Coronary artery (tissue), 2 donors: ENCODE measurements at places on chromosomes 11 and 22.

DNA sequence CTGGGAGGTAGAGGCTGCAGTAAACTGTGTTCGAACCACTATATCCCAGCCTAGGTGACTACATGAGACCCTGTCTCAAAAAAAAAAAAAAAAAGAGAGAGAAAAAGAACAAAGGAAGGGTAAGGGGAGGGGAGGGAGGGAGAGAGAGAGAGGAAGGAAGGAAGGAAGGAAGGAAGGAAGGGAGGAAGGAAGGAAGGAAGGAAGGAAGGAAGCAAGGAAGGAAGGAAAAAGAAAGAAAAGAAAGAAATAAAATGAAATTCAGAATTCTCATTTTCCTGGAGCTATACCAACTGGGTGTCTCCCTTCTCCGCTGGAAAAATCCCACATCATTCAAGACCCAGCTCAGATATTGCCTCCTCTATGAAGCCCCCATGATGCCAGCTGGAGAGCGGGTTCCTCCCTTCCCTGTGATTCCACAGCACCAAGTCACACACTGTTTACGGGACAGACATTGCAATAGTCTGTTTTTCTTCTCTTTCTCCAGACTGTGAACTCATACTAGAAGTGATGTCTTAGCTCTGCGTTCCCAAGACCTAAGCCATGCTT lies 3.0 kb upstream of the PPFIA1 start:
- no peak for DNase-seq

DNA sequence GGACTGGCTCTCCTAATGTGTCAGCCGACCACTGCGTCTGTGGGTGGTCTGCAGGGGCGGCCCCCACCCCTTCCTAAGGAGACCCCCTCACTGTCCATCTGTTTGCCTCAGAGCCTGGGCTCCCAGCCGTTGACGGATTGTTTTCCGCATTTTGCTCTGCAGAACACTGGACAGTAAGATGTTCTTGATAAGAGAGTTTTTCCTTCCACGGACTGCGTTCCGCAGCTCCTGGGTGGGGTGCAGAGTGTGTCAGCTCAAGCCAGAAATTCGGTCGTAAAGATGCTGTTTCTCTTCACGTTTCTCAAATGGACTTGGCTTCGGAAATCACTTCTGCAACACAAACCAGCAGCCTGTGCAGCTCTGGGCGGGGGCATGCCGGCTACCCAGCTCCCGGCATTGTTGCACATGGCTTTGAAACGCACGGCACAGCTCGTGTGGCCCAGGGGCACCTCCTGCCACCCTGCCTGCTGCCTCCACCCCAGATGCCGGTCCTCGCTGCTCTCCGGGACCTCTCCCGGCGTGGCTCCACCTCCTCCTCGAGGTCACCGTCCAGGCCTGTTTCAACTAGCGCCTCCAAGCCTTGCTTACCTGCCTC lies 2.9 kb upstream of the MRGPRG start:
- peak; percentile 28 for DNase-seq

GRCh38 chr11:111549196-111549868 lies 8.8 kb downstream of the LAYN start:
- DNase-seq: no peak

DNA sequence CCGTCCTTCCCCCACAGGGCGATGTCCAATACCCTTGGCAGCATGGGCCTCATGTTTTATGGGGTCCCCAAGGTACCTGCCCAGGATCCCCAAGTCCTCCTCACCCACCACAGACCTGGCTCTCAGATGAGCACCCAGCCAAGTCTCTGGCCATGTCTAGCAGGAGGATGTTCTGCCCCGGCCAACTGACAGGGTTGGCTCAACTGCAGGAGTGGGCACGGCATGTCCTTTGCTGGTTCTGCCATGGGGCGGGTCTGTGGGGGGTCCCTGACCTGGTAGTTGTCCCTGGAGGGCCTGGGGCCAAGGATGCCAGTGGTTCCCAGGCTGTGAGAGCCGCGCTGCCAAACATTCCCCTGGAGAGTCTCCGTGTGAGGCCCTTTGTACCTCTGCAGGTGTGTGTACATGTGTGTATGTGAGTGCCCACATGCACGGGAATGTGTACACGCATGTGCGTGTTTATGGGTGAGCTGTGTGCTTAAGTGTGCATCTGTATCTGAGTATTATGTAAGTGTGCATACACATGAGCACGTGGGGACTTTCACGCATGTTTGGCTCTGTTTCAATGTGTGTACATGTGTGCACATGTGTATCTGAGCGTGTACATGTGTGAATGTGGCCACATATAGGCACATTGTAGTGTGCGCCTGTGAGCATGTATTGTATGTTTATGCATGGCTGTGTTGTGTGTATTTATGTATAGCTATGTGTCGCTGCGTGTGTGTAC lies 85.5 kb downstream of the KCNQ1 start:
- DNase-seq: no peak

- DNase-seq: no peak
Measured at GRCh38 chr11:4019891-4020290, 74.7 kb upstream of the RRM1 start.

- no peak for DNase-seq
Measured at GRCh38 chr22:29737251-29738117, 17.7 kb downstream of the CABP7 start.

DNA sequence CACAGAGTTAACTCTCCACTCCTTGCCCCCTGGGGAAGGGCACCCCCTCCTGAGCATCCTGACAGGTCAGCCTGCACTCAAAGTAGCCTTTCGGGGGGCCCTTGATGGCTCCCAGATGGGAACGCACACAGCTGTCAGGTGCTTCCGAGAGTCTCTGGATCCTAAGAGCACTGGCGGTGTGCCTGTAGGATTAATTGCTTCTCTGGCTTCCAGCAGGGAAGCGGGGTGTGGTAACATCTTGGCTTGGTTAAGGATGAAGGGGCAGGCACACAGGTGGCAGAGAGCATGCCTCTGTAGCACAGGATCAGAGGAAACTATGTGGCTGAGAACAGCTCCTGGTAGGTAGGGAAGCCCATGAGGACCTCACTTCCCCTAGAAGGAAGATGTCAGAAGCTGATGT lies 199.8 kb downstream of the MIAT start:
- no peak for DNase-seq

DNA sequence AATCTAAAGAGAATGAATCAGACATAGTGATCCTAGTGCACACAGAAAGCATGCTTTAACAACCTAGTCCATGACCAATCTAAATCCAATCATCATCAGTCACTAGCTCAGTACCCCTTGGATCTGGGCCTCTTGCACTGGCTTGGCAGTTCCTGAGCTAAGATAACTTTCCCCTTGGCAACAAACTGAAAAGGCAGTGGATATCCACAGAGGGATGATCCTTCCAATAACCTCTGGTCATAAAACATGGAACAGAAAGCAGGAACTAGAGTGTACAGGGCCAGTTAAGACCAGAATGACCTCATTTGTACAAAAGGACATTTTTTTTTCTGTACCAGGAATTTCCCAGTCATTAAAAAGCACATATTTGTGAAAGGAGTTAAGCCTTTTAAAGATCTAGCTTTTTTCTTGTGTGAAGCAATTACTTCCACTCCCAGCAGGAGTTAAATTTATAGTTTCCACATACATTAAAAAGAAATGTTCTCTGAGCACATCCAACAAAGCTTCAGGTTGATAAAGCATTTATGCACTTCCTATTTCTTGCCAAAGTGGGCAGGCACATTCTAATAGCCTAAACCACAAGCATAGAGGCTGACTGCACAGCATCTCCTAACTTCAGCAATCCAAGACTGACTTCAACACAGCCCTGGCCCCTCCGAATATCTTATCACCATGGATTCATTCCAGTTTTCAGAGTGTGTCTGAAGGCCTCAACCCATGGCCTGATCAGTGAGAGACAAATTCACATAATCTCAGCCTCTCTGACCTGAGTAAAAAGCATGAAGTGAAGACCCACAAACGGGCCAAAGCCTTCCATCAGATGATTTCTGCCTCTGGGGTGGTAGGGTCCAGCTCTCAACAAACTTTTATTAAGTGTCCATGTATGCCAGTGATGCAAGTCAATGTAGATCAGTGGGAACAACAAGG lies 29.9 kb downstream of the GUCY1A2 start:
- no peak for DNase-seq

- no peak for DNase-seq
Measured at GRCh38 chr11:70825893-70826540, 426.4 kb downstream of the SHANK2 start.

- DNase-seq: no peak
Measured at GRCh38 chr11:125146232-125146631, 18.3 kb upstream of the PKNOX2 start.
